ENCODE measurements at places on chromosomes 5 and 9.

DNA sequence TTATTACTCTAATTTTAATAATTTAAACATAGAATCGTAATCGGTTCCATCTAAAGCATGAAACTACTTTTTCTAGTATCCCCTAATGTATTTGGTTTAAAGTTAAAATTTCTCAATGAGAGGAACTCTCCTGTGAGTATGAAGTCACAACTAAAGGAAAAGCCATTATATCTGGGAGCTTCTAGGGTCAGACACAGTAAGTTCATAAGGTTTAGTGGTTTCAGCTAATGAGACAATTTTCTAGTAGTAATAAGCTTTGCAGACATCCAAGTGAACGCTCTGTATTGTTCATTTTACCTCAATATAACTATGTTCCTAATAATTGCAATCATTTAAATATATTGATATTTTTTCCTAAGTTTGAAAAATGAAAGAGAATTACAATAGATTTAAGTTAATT, 364.4 kb upstream of the CDH9 start:
- no peak overlapping the region for H3K27ac ChIP-seq
- H3K27me3 ChIP-seq: no peaks in the 10 kb centered on the region
- no peak overlapping the region for H3K4me3 ChIP-seq
- H3K36me3 ChIP-seq: no peaks in the 10 kb centered on the region
- DNase-seq: no peak

- no peak for DNase-seq
- peak overlapping the region; percentile 9 for H3K4me3 ChIP-seq
- no peaks in the 10 kb centered on the region for H3K27me3 ChIP-seq
- H3K27ac ChIP-seq: peak overlapping the region; percentile 65
Measured at GRCh38 chr5:149917073-149917676, 27.4 kb downstream of the PDE6A start.

GRCh38 chr5:35919191-35919590, 19.2 kb downstream of the CAPSL start:
- H3K27ac ChIP-seq: no peak overlapping the region
- H3K27me3 ChIP-seq: no peaks in the 10 kb centered on the region
- no peak overlapping the region for H3K4me3 ChIP-seq
- no peak for DNase-seq
- H3K4me1 ChIP-seq: no peaks in the 10 kb centered on the region

- no peaks in the 10 kb centered on the region for H3K27me3 ChIP-seq
- no peak overlapping the region for H3K4me3 ChIP-seq
- H3K4me1 ChIP-seq: no peaks in the 10 kb centered on the region
- H3K36me3 ChIP-seq: no peaks in the 10 kb centered on the region
Measured at GRCh38 chr5:176737746-176738636, 72.4 kb upstream of the UNC5A start.

DNA sequence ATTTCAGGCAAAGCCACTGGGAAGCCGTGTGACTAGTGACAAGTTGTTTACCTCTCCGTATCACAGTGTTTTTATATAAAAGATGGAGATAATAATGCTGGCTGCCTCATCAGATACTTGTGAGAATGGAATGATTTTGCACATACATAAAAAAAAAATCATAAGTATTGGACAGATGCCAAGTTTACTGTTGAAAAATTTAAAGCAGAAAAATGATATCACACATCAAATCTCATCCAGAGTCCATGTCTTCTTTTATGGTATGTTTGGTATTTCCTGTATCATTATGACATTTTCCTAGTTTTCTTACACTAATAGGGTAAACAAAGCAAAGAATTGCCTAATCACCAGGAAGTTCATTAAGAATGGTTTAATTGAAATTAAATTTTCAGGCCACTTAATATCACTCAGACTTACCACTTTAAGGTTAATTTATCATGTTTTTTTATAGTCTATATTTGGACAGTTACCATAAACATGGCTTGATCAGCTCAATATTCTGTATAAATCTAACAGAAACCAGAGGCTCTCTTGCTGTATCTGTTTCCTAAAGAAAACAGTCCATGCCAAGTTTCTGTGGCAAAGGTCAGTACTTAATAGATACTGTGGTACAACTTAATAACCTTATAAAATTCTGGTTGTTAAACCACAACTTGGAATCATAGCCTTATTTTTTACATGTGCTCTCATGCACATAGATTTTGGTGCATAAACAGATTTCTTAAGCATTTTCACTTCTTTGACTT, 656.5 kb upstream of the RIOK2 start:
- no peaks in the 10 kb centered on the region for H3K36me3 ChIP-seq
- H3K27ac ChIP-seq: no peak overlapping the region
- no peak for DNase-seq
- no peaks in the 10 kb centered on the region for H3K27me3 ChIP-seq
- peaks cover 2% of the 10 kb centered on the region for H3K4me1 ChIP-seq
- H3K4me3 ChIP-seq: no peak overlapping the region

DNA sequence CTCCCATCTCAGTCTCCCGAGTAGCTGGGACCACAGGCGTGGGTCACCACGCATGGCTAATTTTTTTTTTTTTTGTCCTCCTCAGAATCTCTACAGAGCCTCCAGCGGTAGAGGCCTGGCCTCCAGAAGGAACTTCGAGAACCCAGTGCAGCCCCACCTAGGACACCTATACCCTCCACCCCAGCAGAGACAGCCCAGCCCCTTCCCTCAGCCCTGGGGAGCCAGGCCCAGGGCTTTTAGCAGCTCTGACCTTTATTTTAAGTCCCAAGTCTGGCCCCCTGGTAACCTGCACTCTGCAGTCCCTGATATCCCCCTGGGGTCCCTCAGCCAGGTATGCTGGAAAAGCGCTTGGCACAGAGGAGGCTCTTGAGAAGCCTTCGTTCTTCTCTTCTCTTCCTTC, 5.2 kb downstream of the GLIPR2 start:
- H3K4me1 ChIP-seq: peaks cover 26% of the 10 kb centered on the region
- H3K27ac ChIP-seq: peak overlapping the region; percentile 53

DNA sequence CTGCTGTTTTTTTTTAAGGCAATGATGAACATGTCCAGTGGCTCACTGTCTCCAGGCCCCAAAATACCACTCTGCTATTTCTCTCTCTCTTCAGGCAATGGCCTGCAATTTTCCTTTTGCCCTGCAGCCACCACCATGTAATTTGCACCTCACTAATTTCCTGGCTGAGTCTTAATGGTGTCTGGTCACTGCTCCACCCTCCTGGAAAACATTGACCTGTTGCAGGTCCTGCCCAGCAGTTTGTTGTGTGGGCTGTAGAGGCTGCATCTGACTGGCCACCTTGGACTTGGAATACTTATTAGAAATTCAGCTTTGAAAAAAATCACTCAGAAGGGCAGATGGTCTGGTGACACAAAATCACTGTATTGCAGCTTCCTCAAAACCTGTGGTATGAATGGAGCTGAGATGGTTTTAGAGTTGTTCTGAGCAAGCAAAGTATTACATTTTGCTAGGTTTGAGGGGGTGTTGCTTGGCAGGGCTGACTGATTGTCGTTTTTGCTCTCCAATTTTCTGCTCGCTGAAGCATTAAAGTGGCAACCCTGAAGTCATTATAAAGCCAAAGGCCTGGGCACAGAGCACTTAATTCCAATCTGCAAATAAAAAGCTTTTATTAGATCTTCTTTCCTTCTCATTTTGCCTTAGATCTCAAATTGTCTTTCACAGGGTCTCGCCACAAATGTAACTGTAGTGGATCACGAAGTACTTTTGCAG, 134.8 kb downstream of the TMEM174 start:
- DNase-seq: no peak
- H3K4me1 ChIP-seq: peaks cover 31% of the 10 kb centered on the region
- H3K4me3 ChIP-seq: no peak overlapping the region
- H3K36me3 ChIP-seq: no peaks in the 10 kb centered on the region

DNA sequence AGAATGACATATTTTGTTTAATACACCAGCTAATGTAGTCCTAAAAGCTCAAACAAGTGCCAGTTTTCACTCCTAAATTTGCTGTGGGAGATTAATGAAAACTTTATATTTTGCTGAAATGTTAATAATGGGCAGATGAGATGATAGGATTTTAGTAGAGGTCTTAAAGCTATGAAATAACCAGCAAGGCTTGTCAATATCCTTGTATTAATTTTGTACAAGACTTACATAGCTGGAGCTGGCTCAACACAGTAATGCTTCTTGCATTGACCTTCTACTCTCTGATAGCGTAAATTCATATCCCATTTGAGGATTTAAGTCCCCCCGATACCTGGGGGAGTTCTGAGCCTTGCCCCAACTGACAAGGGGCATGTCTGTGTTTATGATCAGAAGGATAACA, 219.2 kb downstream of the MAPKAP1 start:
- H3K27ac ChIP-seq: no peak overlapping the region
- no peaks in the 10 kb centered on the region for H3K27me3 ChIP-seq

DNA sequence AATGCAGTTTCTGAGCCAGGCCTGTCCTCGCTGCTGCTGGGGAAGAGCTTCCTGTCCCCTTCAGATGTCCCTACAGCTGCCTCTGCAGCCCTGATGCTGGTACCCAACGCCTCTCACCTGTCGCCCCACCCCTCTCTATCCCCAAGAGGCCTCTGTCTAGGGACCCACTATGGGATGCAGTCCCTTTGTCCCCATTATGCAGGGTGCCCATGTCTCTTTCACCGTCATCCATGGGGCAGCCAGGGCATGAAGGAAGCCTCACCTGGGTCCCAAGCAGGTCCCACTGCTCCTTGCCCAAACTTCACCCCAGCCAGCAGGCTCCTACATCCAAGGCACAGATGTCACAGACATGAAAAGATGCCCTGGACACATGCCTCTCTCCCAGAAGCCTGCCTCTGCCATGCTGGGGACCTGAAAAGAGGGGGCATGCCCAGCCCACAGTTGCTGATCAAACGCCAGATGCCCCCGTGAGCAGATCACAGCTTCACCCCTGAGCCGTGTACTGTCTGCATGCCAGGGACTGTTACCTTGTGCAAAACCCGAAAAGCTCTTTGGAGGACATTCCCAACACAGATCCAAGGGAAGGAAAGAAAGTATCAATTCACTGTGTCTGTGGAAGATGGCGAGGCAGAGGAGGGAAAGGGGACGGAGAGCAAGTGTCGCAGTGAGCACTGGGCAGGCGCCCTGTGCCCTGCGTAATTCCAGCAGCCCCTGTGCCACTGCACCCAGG, 81.0 kb downstream of the ADAMTS2 start:
- no peaks in the 10 kb centered on the region for H3K36me3 ChIP-seq
- H3K4me3 ChIP-seq: no peak overlapping the region
- no peak overlapping the region for H3K27ac ChIP-seq
- no peak for DNase-seq
- H3K4me1 ChIP-seq: peaks cover 37% of the 10 kb centered on the region

- no peaks in the 10 kb centered on the region for H3K27me3 ChIP-seq
- DNase-seq: no peak
- peaks cover 7% of the 10 kb centered on the region for H3K4me1 ChIP-seq
- no peak overlapping the region for H3K27ac ChIP-seq
- H3K36me3 ChIP-seq: no peaks in the 10 kb centered on the region
Measured at GRCh38 chr5:159458217-159458711, 128.0 kb upstream of the IL12B start.

GRCh38 chr9:304519-305185, 90.0 kb downstream of the DOCK8 start:
- H3K4me3 ChIP-seq: no peak overlapping the region
- H3K4me1 ChIP-seq: no peaks in the 10 kb centered on the region
- DNase-seq: no peak
- no peak overlapping the region for H3K27ac ChIP-seq
- H3K27me3 ChIP-seq: no peaks in the 10 kb centered on the region

- H3K27ac ChIP-seq: peak overlapping the region; percentile 78
- no peaks in the 10 kb centered on the region for H3K27me3 ChIP-seq
- DNase-seq: no peak
- H3K4me3 ChIP-seq: peak overlapping the region; percentile 52
- H3K4me1 ChIP-seq: peaks cover 14% of the 10 kb centered on the region
- no peaks in the 10 kb centered on the region for H3K36me3 ChIP-seq
Measured at GRCh38 chr5:138725818-138726416, 27.3 kb upstream of the CTNNA1 start.

All from thoracic aorta (tissue), 2 donors.